ENCODE measurements at places on chromosomes 12 and 14.

GRCh38 chr14:89399594-89400068 is 17.4 kb downstream of the FOXN3 start:
- peak; percentile 50 for DNase-seq

- DNase-seq, result no peak
Observed at GRCh38 chr12:124684971-124685688, 117.7 kb upstream of the NCOR2 start.

DNA sequence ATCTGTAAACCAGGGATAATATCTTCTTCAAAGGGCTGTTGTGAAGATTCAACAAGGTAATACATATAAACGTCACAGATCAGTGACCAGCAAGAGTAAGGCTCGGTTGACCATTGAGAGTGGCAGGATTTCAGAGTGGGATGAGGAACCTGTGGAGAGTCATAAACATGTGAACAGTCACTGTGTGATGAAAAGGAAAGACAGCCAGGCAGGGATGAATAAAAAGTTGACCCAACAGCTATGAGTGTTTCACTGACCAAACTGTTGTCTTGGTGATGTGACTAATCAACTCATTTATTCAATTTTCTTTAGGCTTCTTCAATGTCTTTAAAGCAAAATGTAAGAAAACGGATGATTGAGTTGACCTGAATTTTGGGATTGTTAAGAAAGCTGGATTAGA is 8.6 kb upstream of the FRMD6 start:
- peak; percentile 45 for DNase-seq

DNA sequence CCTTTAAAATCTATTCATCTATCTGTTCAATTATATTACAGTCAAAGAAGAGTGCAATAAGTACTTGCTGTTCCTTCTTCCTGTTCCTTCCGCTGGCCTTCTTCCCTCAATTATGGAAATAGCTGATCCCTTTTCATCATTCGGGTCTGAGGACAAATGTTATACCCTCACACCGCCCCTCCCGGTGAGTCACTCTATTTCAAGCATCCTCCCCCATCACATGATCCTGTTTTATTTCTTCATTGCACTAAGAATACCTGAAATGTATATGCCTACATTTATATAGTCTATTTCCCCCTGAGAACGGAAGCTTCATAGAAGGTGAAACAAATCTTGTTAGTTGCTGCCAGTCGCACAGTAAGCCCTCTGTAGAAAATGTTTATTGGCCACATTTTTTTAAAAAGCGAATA is 2.5 kb downstream of the SLC38A1 start:
- DNase-seq, result no peak

DNA sequence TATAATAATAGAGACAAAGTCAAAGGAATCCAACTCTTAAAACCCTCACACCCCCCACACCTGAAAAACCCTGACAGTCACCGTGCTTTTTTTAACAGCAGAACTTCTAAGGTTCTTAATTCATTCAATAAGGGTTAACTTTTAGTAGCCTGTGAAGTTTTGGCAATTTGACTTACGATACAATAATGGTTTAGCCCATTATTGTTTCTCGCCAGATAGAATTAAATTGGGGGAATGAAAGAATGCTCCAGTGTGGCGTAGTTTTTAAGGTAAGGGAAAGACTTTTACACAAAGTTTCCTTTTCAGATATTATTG is 604 bp upstream of the MAGOHB start:
- DNase-seq, result no peak

GRCh38 chr12:9387450-9387849 is 179.3 kb upstream of the PZP start:
- DNase-seq, result no peak

DNA sequence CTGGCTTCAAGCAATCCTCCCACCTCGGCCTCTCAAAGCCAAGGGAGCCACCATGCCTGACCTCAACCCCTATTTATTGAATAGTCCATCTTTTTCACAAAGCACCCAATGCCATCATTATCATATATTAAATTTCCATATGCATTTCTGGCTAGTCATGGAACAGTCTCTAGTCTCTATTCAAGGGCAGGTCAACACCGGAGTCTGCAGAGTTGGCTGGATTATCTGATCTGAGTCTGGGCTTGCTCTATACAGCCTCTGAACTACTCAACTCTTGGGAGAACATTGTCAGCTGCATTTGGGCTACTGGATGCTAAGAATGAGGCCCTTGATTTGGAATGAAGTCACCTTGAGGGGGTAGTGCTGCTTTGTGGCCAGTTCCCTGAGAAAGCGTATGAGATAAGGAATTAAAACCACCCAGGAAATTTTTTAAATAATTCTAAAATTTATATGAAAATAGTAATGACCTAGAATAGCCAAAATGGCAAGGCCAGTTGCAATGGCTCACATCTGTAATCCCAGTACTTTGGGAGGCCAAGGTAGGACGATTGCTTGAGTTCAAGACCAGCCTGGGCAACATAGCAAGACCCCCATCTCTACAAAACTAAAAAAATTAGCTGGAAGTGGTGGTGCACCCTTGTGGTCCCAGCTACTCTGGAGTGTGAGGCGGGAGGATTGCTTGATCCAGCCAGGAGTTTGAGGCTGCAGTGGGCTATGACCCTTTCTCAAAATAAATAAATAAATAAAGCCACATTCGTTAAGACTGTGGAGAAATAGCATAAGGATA is 6.9 kb upstream of the NAA25 start:
- no peak for DNase-seq
